ENCODE measurements at places on chromosomes 7 and 10. TPM values are rescaled to one million over a fixed set of nuclear protein-coding genes. Genes with fewer than 3 reads are reported as not detected.

Gene EGR2
- total RNA-seq = 2.2 TPM

DNA sequence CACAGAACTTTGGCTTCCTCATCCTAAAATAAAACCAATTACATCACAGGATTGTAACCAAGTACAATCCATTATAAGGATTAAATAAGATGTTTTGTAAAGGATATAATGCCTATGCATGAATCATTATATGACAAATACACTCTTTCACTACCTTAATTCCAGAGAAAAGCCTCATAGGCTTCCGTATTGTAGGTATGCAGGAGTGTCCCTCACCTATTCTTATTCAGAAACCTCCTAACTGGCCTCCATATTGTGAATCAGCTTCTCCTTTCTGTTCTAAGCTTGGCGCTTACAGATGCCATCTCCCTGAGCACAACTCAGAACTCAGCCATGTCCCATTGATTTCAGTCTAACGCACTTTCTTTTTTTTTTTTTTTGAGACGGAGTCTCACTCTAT, 69.6 kb upstream of the CAPZA2 start:
- no peak for DNase-seq

Gene ZNF3
- 44.2 TPM for total RNA-seq

DNA sequence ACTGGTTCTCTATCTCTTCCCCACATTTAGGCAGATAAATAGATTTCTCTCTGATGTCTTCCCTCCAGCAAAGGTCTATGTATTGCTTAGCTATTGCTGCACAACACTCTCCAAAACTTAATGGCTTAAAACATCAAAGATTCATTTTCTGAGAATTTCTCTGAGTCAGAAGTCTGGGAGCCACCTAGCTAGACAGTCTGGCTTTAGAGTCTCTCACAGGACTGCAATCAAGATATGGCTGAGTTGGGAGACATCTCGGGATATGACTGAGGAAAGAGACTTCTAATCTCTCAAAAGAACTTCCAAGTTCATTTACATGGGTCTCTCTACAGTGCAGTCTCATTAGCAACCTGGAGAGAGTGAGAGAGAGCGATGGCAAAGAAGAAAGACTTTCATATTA, 553.6 kb upstream of the GHITM start:
- no peak for DNase-seq

Gene NPSR1
- not detected for total RNA-seq

- DNase-seq = no peak
Observed at GRCh38 chr10:378930-379704, 243.9 kb downstream of the ZMYND11 start.

GRCh38 chr7:1691601-1692514, 21.8 kb downstream of the ELFN1 start:
- DNase-seq = no peak

- DNase-seq = no peak
Observed at GRCh38 chr7:73992101-73992562, 35.8 kb upstream of the ELN start.

GRCh38 chr10:131891196-131891928, 9.4 kb upstream of the PPP2R2D start:
- DNase-seq = no peak

DNA sequence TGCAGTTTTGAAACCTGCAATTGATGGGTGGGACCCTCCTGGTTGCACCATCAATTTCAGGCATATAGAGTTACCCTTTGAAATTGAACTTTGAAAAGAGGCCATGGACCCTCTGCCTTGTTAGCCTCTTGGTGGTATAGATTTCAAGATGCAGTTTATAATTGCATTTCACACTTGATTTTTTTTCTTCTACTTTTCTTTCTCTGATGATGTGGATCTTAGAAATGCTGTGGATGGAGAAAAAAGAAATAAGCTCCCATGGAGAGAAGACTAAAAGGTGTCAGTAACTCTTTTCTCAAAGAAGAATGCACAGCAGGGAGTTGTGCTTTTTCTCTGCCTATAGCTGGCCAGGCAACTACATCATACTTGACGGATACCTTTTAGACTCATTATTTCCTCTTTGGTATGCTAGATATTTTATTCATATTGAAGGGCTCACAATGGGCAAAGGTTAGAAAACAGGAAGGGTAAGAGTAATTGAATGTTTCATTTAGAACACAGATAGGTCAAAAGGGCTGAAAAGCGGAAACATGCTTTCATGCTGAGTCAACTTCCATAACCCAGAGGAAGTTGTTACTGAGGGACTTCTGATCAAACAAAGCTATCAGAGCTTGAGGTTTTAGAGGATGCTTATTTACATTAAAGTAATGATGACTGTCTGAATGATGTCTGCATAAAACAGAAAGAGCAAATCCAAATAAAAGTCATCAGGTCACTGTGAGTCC, 773.2 kb upstream of the LRRN3 start:
- no peak for DNase-seq

DNA sequence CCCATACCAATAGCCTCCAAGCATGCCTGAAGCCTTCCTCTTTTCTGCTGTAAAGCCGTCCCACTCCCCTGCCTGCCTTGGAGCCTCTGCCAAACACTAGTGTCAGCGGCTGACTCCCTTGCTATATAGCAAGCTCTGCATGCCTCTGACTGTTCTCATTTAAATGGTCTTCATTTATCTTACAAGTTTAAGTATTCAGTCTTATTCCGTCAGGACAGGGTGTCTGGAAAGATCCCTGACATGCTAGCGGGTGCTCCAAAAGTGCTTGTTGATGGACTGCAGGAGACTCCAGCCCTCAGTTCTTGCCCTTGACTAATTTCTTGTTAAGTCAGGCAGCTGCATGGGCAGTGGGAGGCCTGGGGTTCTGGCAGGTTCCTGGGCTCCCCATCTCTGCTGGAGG, 298.7 kb downstream of the GFRA1 start:
- DNase-seq = no peak

DNA sequence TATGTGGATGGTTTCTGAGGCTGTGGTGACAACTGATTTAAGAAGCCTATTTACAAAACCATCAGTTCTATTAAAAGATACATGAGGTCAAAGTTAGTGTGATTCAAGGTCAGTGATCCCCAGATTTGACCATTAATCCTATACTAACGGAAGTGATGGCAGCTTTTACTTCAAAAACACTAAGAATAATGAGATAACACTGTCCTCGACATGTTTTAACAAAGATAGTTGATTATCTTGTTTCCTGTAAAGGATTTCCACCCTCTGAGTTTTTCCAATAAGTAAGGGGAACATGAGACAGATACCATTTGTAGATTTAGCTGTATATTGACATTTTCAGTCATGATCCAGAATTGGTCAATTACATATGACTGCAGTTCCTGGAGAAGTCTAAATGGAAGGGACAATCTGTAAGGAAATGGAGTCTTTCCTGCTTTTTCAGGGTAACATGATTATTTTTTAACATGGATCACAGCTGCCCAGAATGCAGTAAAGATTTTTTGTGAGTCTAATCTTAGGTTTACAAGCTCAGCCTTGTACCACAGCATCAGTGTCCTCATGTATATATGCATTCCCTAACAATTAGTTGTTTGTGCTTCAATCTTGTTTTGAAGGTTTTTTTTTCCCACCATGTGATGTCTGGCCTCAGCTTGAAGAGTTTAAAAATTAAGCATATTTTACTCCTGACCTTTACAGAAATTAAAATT, 188.0 kb downstream of the PPP1R9A start:
- no peak for DNase-seq

DNA sequence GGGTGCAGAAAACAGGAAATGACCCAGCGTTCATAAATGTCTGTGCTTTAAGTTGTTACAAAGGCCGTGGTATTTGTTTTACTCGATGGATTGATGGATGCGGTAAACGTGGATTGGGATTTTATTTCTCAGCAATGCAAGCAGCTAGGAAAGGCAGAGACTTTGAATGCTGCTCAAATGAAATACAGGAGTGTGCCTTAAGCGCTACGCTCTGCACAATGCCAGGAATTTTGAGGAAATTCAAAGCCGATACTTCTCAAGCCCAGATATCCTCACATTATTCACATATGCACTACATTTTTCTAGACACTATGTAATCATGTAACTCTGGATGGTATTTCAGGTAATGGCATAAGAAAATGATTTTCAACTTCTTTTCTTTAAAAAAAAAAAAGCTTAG, 514.3 kb upstream of the ADARB2 start:
- no peak for DNase-seq

DNA sequence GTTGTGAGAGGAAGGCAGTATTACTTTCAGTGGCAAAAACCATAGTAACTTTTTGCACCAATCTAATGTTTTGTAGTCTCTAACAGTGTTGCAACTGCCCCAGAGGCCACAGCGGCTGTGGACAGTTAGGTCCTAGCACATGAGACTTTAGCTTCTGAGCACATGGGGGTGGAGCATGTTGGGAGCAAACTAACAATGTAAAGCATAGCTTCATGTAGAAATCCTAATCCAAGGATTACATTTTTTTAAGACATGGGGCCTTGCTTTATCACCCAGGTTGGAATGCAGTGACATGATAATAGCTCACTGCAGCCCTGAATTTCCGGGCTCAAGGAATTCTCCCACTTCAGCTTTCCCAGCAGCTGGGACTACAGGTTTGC, 49.0 kb downstream of the LAMB1 start:
- no peak for DNase-seq

DNA sequence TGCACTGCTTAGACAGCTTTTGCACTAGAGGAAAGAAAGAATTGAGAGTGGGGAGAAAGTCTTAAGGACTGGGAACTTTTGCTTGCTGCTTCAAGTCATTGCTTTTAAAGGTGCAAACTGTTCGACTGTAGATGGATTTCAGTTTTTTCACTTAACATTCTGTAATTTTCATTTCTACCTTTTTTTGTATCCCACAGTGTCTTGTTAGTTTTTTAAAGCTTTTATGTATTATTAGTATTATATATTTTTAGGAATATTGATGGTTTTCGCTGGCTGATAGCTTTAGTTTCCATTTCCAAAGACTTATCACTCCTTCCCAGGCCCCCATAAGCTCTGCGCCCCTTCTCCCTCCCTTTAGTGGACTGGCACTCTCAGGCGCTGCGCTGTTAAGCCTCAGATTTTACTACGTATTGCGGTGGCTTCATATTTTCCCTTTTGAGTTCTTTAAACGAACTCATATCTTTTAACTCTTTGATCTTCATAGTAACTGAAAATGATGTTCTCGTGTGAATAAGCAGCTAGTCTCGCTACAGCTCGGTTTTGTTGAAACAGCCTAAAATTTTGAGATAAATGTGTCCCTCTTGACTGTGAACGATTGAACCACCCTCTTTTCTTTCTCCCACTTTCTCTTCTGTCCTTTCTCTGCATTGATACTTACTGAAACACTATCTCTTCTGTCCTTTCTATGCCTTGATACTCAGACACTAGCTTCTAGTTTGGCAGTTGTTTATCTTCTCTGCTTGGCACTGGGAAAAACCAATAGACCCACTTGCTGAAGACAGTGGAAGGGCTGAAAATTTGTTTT, 2.5 kb upstream of the ETV1 start:
- DNase-seq = no peak

GRCh38 chr7:157017603-157018327, 7.3 kb upstream of the MNX1 start:
- DNase-seq = no peak

- no peak for DNase-seq
Observed at GRCh38 chr7:155872678-155873369, 60.6 kb upstream of the SHH start.

GRCh38 chr7:43631559-43631958, 48.7 kb downstream of the STK17A start:
- no peak for DNase-seq

DNA sequence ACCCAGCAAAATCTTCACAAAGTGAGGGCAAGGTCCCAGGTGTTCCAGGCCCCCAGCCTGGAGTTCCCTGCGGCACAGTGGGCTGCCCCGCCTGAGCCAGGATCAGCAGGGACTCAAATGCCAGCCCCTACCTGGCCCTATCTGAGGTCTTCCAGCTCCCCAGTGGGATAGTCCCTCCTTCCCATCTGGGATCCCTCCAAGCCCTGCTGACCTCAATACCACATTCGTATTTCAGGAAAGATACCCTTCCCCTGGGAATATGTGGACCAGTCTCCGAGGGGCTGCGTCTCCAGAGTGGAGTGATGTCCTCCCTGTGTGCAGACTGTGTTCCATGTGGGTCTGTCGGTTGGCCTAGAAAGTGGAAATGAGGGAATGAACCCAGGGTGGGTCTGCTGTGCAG, 40.9 kb downstream of the ELFN1 start:
- no peak for DNase-seq

Gene MYH16
- total RNA-seq = not detected

GRCh38 chr7:95845007-95845406, 72.7 kb downstream of the DYNC1I1 start:
- no peak for DNase-seq

DNA sequence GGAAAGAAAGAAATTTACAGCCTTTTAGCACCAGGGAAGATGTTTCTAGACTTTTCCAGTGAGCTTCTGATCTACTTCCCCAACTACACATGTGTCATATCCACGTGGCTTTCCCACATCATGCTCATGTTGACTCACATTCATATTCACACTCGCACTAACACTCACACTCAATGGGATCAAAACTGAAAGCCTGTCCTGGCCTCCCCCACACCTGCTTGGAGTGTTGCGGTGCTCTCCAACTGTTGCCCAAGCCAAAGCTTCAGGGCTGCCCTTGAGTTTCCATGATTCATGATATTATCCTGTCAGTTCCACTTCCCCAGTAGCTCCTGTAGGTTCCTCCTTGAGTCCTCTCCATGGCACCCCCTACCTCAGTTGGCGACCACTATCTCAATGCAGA, 444.4 kb downstream of the GATA3 start:
- DNase-seq = no peak

Measured in CD4-positive, alpha-beta memory T cell (primary cell).